Stimulated activated CD4-positive, alpha-beta T cell treated with anti-CD3 and anti-CD28 coated beads, Interleukin-1b, Interleukin-23, amount 100 ng/mL, for 1 hour (primary cell): ENCODE measurements at places on chromosomes 2 and 18.

- no peak for DNase-seq
Measured at GRCh38 chr2:236799391-236800026, 229.9 kb downstream of the ACKR3 start.

- no peak for DNase-seq
Measured at GRCh38 chr2:26316041-26316440, 29.9 kb upstream of the SELENOI start.

DNA sequence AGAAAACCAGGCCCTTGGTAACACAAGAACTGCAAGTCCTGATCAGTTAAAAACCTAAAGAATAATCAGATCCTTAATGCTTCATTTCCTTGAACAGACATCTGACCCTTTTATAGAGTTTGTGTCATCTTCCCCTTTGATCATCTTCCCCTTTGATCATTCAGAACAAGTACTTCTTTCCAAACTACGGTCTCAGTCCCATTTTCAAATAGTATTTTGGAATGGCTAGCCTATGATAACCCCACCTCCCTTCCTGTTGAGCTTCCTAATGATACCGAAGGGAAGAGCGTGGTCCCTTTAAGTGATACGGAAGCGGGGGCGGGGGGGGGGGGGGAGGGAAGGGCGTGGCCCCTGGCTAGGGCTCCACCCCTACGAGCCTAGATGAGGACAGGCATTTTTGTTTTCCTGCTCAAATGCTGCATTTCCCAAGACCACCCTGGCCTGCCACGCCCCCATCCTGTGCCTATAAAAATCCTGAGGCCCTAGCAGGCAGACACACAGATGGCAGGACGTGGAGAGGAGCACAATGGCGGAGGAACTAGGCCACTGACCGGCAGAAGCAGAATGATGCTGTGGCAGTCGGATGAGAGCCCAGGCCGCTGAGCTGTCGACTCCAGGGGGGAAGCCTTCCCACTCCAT lies 24.1 kb upstream of the CHRNA1 start:
- no peak for DNase-seq

DNA sequence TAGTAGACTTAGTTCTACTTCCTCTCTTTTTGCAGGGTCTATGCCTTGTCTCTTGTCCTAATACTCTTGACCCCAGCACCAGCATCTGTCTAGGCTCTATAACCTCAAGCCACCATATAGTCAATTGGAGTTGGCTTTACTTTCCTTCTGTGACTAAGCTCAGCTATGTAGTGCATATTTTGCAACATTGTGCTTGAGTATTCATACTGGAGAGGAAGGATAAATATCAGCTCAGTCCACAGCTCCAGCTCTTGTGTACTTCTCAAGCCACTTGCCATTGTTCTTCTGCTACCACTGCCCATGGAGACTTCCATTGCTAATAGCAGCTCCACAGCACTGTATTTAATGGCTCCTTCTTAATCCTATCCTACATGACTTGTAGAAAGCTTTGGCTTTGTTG lies 35.5 kb upstream of the CD28 start:
- DNase-seq = no peak

GRCh38 chr2:9765611-9766531 lies 77.4 kb upstream of the TAF1B start:
- DNase-seq = no peak

- DNase-seq = no peak
Measured at GRCh38 chr2:235458839-235459273, 35.0 kb upstream of the AGAP1 start.
